ENCODE measurements at places on chromosomes 12 and 14. TPM values are rescaled to one million over a fixed set of nuclear protein-coding genes. Genes with fewer than 3 reads are reported as not detected.

DNA sequence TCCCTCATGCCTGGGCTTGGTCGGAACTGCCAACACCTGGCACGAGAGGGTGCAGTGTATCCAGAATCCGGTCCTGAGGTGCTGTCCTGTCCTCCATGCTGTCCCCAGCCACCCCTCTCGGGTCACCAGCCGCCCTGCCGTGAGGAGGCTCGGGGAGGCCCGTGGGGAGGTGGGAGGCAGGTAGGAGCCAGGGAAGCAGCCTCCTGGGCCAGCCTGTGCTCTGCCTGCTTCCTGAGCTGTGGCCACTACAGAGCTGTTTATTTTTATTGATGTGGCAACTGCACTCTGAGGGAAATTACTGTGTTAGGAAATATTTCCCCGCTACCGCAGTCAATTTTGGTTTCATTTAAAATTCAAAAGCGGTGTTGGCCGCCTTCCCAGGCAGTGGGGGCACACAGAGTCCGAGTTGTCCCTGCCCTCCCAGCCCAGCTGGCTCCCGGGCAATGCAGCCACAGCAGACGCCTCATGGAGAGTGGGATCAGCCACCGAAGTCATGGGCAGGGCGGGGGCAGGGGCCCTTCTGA lies 18.3 kb downstream of the NOC4L start:
- no peaks in the 10 kb centered on the region for H3K36me3 ChIP-seq
- peaks cover 2% of the 10 kb centered on the region for H3K27me3 ChIP-seq
- H3K27ac ChIP-seq: no peak overlapping the region

Gene GUCY2C
- not detected for total RNA-seq

- no peaks in the 10 kb centered on the region for H3K27me3 ChIP-seq
- peaks cover 29% of the 10 kb centered on the region for H3K4me1 ChIP-seq
- H3K27ac ChIP-seq: no peak overlapping the region
These were observed 243.5 kb upstream of the NOVA1 start for GRCh38 chr14:26841326-26841725.

DNA sequence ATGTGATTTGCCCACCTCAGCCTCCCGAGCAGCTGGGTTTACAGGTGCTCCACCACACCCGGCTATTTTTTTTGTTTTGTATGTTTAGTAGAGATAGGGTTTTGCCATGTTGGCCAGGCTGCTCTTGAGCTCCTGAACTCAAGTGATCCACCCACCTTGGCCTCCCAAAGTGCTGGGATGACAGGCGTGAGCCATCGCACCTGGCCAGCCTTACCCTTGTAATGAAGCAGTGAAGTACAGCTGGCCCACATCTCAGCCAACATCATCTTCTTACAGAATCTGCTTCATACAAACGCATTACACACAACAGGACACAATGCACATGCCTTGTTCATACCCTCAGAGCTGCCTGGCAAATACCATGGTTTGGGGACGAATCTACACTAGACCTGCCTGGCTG lies 31.3 kb upstream of the CHFR start:
- no peak overlapping the region for H3K27ac ChIP-seq
- no peak overlapping the region for H3K4me3 ChIP-seq
- no peaks in the 10 kb centered on the region for H3K4me1 ChIP-seq
- peaks cover 2% of the 10 kb centered on the region for H3K27me3 ChIP-seq

Gene GPR65
- total RNA-seq: not detected

Gene CYP46A1
- 2.1 TPM for total RNA-seq

Gene UNG
- 32.4 TPM for total RNA-seq

- H3K27me3 ChIP-seq: no peaks in the 10 kb centered on the region
- no peak for DNase-seq
- H3K36me3 ChIP-seq: no peaks in the 10 kb centered on the region
- H3K4me3 ChIP-seq: no peak overlapping the region
- peaks cover 8% of the 10 kb centered on the region for H3K4me1 ChIP-seq
These were observed 131.3 kb downstream of the SLC25A47 start for GRCh38 chr14:100454437-100454836.

Gene PZP
- not detected for total RNA-seq

GRCh38 chr12:81819991-81820633 lies 61.0 kb upstream of the PPFIA2 start:
- no peak overlapping the region for H3K27ac ChIP-seq
- H3K27me3 ChIP-seq: no peaks in the 10 kb centered on the region
- H3K4me3 ChIP-seq: no peak overlapping the region

GRCh38 chr12:93387780-93388179 lies 10.1 kb downstream of the NUDT4 start:
- no peak for DNase-seq
- no peaks in the 10 kb centered on the region for H3K36me3 ChIP-seq
- peaks cover 3% of the 10 kb centered on the region for H3K4me1 ChIP-seq
- H3K4me3 ChIP-seq: no peak overlapping the region
- no peak overlapping the region for H3K27ac ChIP-seq

Gene SLC5A8
- total RNA-seq: not detected

GRCh38 chr12:93243689-93244513 lies 133.8 kb upstream of the NUDT4 start:
- H3K4me1 ChIP-seq: no peaks in the 10 kb centered on the region
- no peak overlapping the region for H3K27ac ChIP-seq
- no peaks in the 10 kb centered on the region for H3K36me3 ChIP-seq

GRCh38 chr12:107884769-107885694 lies 110.5 kb downstream of the ASCL4 start:
- no peak overlapping the region for H3K4me3 ChIP-seq
- peak; percentile 67 for DNase-seq
- H3K4me1 ChIP-seq: peaks cover 6% of the 10 kb centered on the region
- H3K27me3 ChIP-seq: peaks cover 4% of the 10 kb centered on the region
- H3K36me3 ChIP-seq: no peaks in the 10 kb centered on the region

Gene INSM2
- total RNA-seq: 21.7 TPM

DNA sequence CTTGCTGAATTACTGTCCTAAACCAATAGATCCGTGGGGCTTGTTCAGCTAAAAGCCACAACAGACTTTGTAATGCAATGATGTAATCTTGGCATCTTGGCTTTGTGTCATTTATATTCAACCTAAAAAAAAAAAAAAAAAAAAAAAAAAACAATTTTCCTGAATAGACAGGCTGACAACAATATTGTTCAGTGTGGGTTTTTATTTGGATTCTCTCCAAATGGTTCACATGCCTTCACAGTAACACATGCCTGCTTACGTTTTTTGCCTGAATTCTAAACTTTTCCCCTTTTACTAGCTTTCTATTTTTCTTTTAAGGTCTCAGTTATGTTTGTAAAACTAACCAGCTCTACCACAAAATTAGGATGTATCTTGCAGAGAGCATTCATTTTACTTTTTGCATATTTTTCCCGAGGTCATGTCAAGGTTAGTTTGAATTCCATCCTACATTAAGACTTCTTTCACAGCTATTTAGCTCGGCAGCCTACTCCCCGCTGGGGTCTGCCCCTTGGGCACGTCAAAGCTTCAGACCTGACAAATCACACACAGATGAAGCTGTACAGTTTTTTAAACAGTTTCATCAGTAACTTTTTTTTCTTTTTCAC lies 213.7 kb upstream of the NPAS3 start:
- peaks cover 4% of the 10 kb centered on the region for H3K36me3 ChIP-seq
- H3K4me1 ChIP-seq: peaks cover 9% of the 10 kb centered on the region
- no peak overlapping the region for H3K4me3 ChIP-seq
- no peak overlapping the region for H3K27ac ChIP-seq
- DNase-seq: no peak

DNA sequence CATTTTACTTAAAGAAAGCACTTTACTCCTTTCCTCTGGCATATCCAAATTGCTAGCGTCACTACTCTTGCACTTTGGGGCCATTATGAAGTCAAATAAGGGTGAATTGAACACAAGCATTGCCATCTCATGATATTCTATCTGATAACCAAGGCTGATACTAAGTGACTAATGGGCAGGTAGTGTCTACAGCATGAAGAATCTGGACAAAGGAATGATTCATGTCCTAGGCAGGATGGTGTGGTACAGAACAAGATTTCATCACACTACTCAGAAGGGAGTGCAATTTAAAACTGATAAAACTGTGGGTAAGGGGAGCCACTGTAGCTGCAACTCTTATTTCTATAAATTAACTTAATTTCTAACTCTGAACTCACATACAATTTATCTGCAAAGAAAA lies 7.7 kb upstream of the SLC6A15 start:
- DNase-seq: no peak
- peaks cover 3% of the 10 kb centered on the region for H3K4me1 ChIP-seq
- no peak overlapping the region for H3K4me3 ChIP-seq
- no peak overlapping the region for H3K27ac ChIP-seq
- no peaks in the 10 kb centered on the region for H3K27me3 ChIP-seq
- H3K36me3 ChIP-seq: no peaks in the 10 kb centered on the region

DNA sequence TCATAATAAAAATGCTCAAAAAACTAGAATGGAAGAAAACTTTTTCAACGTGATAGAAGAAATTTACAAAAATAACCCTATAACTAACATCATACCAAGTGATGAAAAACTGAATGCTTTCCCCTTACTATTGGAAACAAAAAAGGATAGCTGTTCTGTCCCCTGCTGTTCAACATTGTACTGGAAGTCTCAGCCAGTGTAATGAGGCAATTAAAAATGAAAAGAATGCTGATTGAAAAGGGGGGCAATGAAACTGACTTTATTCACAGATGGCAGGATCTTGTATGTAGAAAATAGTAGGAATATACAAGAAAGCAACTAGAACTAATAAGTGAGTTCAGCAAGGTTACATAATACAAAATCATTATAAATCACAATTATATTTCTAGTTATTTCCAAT lies 337.9 kb upstream of the KITLG start:
- peaks cover 9% of the 10 kb centered on the region for H3K36me3 ChIP-seq
- H3K27ac ChIP-seq: no peak overlapping the region
- H3K4me1 ChIP-seq: no peaks in the 10 kb centered on the region
- DNase-seq: no peak
- no peak overlapping the region for H3K4me3 ChIP-seq
- H3K27me3 ChIP-seq: no peaks in the 10 kb centered on the region

DNA sequence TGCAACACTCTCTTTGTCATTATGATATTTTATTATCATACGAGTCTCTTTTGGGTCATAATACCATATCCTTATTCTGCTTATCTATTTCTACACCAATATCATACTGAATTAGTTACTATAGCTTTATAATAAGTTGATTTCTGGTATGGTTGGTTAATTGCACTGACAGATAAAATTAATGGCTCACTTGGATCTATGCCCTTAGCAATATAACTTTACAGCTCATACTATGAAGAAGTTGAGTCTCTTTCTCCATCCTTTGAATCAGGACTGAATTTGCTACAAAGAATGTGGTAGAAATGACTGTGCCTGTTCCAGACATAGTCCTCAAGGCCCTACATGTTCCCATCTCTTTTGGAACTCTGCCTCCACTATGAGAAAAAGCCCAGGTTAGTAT lies 139.7 kb upstream of the DYRK2 start:
- H3K36me3 ChIP-seq: no peaks in the 10 kb centered on the region
- no peak for DNase-seq
- no peak overlapping the region for H3K4me3 ChIP-seq
- H3K27ac ChIP-seq: no peak overlapping the region

GRCh38 chr12:90163975-90164374 lies 455.3 kb upstream of the ATP2B1 start:
- DNase-seq: no peak
- no peaks in the 10 kb centered on the region for H3K4me1 ChIP-seq
- no peak overlapping the region for H3K4me3 ChIP-seq
- H3K27ac ChIP-seq: no peak overlapping the region

- H3K27me3 ChIP-seq: peaks cover 18% of the 10 kb centered on the region
- H3K4me3 ChIP-seq: peak overlapping the region; percentile 10
- H3K27ac ChIP-seq: peak overlapping the region; percentile 56
- DNase-seq: no peak
- peaks cover 19% of the 10 kb centered on the region for H3K4me1 ChIP-seq
- peaks cover 7% of the 10 kb centered on the region for H3K36me3 ChIP-seq
These were observed 1.0 kb upstream of the RPS6KL1 start for GRCh38 chr14:74924061-74924460.

DNA sequence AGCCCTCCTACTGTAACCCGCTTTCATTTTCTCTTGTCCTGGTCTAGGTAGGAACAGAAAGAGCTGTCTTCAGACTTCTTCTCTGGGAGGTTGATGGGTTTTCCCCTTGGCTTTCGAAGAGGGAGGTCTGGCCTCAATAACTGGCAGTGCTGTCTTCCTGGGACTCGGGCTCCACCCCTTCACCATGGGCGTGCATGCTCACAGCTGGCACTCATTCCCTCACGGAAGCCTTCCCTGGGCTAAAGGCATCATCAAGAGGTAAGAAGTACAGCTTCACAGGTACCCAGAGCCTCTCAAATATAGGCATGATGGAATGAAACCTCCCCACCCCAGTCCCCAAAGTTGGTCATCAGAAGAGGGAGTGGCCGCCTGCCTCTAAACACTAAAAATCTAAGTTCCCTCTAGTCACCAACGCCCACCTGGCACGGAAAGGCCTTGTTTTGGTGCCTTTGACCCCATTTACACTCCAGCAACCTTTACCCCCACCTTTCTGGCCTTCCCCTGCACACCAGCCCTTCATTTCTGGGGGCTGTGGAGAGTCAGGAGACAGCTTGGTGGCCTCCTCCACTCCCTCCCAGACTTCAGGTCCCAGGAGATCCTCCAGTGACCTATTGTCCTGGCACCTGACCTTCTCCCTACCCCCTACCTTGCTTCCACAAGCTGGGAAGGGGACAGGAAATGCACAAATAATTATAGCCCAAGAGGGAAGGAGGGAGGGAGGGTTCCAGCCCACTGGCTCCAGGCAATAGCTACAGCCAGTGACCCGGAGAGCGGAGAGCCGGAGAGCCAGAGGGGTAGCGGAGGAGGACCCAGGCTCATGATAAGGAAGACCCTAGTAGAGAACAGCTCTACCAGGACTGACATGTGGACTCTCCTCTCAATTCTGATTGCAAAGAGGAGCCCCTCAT lies 2.8 kb downstream of the RAPGEF3 start:
- no peak overlapping the region for H3K4me3 ChIP-seq
- DNase-seq: no peak
- peaks cover 4% of the 10 kb centered on the region for H3K27me3 ChIP-seq
- no peak overlapping the region for H3K27ac ChIP-seq

GRCh38 chr14:29274890-29275596 lies 508.5 kb downstream of the FOXG1 start:
- H3K4me3 ChIP-seq: peak overlapping the region; percentile 47
- no peaks in the 10 kb centered on the region for H3K36me3 ChIP-seq
- DNase-seq: peak; percentile 19
- H3K27ac ChIP-seq: peak overlapping the region; percentile 91

- DNase-seq: no peak
- no peak overlapping the region for H3K27ac ChIP-seq
- no peaks in the 10 kb centered on the region for H3K4me1 ChIP-seq
- no peak overlapping the region for H3K4me3 ChIP-seq
- H3K36me3 ChIP-seq: peaks cover 15% of the 10 kb centered on the region
- no peaks in the 10 kb centered on the region for H3K27me3 ChIP-seq
These were observed 78.7 kb downstream of the TXNDC16 start for GRCh38 chr14:52473557-52473956.

Gene KRT79
- not detected for total RNA-seq

DNA sequence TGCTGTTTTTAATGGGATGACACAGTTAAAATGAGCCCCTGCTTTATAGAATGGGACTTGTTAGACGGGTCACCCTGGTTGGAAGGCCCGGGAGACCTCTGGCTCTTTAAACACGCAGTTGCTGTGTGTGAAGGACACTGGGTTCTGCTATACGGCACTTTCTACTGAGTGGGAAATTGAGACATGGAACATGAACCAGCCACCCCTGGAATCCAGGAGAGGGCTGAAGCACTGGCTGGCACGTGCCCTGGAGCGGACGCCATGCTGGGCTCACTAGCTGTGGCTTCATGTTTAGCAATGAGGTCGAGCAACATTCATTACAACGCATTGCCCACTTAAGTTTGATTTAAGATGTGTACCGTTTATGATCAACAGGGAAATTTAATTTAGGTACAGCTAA lies 23.9 kb downstream of the CACNA1C start:
- no peak overlapping the region for H3K4me3 ChIP-seq
- peaks cover 1% of the 10 kb centered on the region for H3K4me1 ChIP-seq
- H3K27me3 ChIP-seq: no peaks in the 10 kb centered on the region
- H3K36me3 ChIP-seq: peaks cover 16% of the 10 kb centered on the region

GRCh38 chr14:20434701-20435581 lies 1.0 kb downstream of the KLHL33 start:
- peak; percentile 51 for DNase-seq
- H3K4me1 ChIP-seq: no peaks in the 10 kb centered on the region
- peak overlapping the region; percentile 22 for H3K27ac ChIP-seq
- H3K27me3 ChIP-seq: peaks cover 7% of the 10 kb centered on the region

Gene MANSC4
- not detected for total RNA-seq
